ENCODE measurements at places on chromosomes 5 and 9.

- peak; percentile 67 for DNase-seq
These were observed 8.7 kb upstream of the SH3PXD2B start for GRCh38 chr5:172463031-172463430.

GRCh38 chr5:142532781-142533176 lies 153.1 kb downstream of the FGF1 start:
- no peak for DNase-seq

- DNase-seq: no peak
These were observed 79.8 kb downstream of the COL27A1 start for GRCh38 chr9:114235033-114235661.

DNA sequence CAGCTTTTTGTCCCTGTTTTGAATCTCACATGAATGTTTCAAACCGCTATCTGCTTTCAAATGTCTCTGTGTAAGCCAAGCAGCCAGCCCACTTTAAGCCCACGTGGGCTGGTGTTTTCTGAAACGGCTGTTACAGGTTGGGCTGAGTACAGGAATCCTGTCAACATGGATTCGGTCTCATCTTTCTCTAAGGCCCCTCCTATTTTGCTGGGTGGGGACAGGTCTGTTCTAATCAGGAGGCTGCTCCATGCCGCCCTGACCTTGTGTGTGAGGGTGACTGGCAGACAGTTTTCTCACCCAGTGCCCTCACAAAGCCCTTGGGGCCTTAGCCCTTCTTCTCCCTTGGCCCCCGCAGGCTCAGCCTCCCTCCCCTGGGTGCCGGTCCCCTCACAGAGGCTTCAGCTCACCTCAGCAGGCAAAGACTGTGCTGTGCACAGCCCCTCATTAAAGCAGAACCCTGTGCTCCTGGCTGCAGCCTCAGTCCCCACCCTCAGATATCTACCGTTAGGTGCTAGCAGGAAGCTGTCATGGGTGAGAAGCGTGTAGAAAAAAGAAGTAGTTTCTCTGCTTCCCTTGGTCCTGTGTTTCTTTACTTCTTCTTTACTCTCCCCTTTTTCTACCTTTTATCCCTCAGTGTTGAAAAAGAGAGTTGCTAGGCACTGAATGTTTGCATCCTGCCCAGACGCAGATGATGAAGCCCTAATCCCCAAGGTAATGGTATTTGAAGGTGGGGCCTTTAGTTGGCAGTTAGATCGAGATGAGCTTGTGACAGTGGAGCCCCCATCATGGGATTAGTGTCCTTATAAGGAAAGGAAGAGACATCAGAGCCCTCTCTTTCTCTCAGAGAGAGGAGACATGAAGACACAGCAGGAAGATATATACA lies 205.7 kb downstream of the ADAMTS12 start:
- DNase-seq: no peak

DNA sequence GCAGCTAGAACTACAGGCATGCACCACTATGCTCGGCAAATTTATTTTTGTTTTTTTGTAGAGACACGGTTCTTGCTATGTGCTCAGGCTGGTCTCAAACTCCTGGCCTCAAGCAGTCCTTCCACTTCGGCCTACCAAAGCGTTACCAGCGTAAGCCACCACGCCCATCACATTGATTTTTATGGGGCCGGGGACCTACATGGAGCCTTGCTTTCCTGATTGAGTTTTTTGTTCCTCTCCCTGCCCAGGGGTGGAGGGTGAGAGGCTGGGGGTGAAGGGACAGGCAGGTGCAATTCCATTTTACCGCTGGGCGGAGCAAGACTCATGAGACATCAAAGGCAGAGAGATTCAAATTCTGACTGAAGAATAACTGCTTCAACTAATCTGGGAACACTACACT lies 1.9 kb downstream of the ALDH1B1 start:
- DNase-seq: no peak

- DNase-seq: no peak
These were observed 15.8 kb downstream of the MARCHF3 start for GRCh38 chr5:127014573-127014972.

DNA sequence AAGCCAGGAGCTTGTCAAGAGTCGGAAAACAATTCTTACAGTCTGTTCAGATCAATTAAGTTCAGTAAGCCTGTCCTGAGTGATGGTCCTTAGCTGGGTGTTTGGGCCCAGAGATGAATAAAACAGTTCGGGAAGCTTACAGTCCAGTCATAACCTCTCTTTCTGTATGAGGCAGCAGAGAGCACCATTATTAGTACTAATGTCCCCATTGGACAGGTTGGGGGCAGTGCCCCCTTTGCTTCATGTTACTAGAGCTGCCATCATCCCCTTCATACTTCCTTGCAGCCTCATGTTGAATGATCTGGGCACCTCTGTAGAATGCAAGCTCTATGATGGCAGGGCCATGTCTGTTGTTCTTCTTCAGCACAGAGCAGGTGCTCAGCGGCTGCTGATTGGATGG lies 9.8 kb downstream of the DOCK2 start:
- no peak for DNase-seq

DNA sequence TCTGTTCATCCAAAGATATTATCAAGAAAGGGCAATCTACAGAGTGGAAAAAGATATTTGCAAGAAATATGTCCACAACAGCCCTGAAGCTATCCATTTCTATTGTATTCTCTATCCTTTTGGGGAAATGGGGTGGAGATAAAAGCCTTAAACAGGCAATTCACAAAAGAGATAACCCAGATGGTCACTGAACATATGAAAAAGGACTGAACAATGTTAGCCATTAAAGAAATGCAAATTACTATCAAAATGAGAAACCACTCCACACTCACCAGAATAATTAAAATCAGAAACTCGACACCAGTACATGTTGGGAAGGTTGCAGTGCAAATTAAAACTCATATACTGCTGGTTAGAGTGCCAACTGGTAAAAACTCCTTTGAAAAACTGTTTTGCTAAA lies 955.2 kb upstream of the DMAC1 start:
- DNase-seq: no peak

GRCh38 chr9:109519366-109519765 lies 21.3 kb upstream of the PTPN3 start:
- no peak for DNase-seq

DNA sequence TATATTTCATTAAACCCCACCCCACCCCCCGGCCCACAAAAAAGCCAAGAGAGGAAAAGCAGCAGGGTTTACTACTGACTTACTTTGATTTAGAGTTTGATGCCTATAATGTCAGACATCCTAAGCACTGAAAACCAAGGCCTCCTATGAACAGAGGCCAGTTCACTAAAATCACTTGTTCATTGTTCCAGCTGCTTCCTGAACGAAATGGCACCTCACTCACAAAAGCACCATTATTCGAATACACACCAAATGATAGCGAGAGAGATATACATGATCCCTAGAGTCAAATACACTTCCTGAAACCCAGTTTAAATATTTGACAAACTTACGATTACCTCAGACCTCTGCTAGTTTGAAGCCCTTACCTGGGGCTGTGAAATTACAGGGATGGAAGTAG lies 66.6 kb downstream of the LPAR1 start:
- DNase-seq: no peak

All from hypothalamus (tissue), 51 donors.